Smooth muscle cell of the brain vasculature (primary cell): ENCODE measurements at places on chromosomes 3 and 15.

- peak; percentile 33 for DNase-seq
Observed at GRCh38 chr3:179716811-179717210, 64.0 kb downstream of the USP13 start.

DNA sequence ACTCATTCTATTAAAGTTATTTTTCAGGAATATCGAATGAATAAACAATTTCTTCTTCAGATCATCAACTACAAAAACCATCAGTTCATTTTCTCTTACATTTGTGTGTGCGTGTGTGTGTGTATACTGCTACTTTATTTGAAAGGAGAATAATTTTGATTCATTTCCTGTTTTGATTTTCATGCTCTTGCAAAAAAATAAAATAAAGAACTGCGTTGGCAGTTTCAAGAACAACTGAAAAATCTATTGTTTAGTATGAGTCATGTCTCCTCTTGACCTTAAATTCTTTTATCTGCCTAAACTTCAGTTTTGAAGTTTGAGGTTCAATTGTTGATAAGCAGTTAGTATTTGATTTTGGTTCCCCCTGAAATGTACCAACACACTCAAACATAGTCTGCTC, 540.8 kb downstream of the FGF12 start:
- no peak for DNase-seq

DNA sequence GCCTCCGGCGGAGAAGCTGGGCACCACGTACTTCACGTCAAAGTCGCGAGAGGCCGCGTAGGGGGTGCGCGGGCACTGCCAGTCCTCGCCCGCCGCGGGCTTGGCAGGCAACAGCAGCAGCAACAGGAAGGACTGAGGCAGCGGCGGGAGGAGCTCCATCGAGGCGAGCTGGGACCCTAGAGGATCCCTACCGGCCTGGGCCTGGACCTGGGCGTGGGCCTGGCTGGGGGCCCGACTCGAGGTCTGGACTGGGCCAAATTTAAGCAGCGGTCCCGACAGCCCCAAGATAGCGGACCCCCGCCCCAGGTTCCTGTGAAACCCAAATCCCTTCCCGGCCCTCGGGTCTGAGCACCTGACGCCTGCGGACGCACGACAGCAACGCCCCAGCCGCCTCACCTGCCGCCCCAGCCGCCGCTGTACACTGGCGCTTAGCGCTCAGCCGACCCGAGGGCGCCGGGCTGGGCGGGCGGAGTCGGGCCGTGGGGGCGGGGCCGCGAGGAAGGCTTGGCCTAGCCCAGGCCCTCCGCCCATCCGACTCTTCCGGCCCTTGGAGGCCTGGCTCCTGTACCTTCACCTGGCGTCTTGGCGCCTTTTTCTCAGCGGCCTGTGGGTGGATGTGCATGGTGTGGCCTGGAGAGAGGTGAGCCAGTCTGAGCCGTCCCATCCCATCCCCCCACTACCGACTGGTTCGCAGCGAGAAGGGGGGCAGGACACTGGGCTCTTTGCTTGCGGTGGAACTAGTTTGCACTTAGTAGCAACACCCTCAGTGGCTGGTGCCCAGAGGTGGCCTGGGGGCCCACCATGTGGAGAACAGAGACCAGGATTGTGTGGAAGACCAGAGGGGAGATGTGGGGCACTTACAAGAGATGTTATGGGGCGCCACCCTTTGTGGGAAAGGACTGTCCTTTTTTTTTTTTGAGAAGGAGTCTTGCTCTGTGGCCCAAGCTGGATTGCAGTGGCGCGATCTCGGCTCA, at the start of gene MST1R:
Gene MST1R, minus strand, starts transcription at position 423 of the 974 bp plus-strand sequence. Its CDS starts 264 bp downstream, at position 159.
- no peak for DNase-seq

GRCh38 chr3:57127891-57128518, 37.1 kb downstream of the IL17RD start:
- no peak for DNase-seq

DNA sequence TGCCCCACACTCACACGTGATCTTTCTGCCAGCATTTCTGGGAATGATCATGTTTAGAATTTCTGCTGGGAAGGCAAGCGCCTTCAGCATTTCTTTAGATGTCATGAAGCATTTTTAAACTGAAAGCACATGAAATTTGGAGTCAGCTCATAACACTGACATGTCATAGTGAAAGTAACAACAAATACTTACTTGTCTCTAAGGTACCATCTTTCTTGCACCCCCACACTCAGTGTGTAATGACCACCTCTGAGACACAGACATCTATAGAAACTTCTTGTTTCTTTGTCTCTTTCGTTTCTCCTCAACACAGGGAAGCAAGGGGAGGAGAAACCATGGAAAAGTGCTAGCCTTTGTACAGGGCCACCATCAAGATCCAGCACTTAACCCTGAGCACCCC, 171.7 kb downstream of the RORA start:
- DNase-seq: no peak

DNA sequence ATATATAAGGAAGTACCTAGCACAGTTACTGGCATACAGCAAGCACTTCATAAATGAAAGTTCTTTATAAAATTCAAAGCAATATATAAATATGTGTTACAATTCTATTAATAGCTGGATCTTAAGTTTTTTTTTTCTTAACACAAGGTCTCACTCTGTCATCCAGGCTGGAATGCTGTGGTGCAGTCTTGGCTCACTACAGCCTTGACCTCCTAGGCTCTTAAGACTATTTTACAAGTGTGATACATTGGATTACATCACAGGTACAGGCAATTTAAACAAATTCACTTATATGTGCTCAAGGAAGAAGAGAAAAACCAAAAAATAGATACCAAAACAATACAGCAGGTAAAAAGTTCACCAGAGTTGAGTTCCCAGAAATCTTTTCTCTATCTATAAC, 60.6 kb downstream of the ZNF280D start:
- DNase-seq: no peak

GRCh38 chr15:59993950-59994401, 10.1 kb upstream of the FOXB1 start:
- DNase-seq: no peak

GRCh38 chr3:151371526-151371925, 13.0 kb downstream of the P2RY12 start:
- no peak for DNase-seq

DNA sequence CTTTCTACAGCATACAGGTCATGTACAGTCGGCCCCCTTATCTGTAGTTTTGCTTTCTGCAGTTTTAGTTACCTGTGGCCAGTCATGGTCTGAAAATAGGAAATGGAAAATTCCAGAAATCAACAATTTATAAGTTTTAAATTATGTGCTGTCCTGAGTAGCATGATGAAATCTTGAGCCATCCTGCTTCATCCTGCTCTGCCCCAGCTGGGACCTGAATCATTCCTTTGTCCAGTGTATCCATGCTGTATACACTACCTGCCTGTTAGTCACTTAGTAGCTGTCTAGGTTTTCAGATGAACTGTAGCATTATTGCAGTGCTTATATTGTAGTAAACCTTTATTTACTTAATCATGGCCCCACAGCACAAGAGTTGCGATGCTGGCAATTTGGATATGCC, 44.8 kb downstream of the AP4E1 start:
- no peak for DNase-seq

GRCh38 chr3:138140940-138141339, 8.8 kb upstream of the A4GNT start:
- DNase-seq: no peak

GRCh38 chr3:149179220-149179619, 42.4 kb downstream of the CP start:
- no peak for DNase-seq

DNA sequence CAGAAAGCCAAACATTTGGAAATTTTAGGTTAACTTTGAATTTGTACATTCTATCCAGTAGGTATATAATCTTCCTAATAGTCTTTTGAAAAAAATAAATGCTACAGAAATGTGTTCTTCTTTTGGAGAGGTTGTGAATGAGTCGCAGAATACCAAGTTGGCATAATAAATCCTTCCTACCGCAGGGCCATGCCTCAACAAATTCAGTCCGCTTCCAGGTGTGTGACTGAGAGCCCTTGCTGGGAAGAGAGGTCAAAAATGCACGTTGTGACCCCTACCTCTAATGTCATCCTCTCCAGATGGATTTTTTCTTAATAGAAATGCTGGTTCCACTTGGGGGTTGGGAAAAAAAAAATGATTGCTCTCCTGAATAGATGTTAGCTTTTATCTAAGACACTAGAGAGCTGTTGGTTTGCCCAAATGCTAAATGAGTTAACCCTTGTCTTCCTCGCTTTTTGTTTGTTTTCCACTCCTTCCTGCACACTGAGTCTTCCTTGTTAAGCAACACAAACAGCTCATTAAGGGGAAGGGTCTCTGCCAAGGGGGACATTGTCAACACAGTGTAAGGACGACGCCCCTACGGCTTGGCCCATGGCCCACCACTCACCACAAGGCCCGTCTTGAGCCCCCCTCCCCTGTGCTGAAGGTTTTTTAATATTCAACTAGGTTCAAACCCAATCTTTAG, 33.9 kb downstream of the RLBP1 start:
- no peak for DNase-seq

DNA sequence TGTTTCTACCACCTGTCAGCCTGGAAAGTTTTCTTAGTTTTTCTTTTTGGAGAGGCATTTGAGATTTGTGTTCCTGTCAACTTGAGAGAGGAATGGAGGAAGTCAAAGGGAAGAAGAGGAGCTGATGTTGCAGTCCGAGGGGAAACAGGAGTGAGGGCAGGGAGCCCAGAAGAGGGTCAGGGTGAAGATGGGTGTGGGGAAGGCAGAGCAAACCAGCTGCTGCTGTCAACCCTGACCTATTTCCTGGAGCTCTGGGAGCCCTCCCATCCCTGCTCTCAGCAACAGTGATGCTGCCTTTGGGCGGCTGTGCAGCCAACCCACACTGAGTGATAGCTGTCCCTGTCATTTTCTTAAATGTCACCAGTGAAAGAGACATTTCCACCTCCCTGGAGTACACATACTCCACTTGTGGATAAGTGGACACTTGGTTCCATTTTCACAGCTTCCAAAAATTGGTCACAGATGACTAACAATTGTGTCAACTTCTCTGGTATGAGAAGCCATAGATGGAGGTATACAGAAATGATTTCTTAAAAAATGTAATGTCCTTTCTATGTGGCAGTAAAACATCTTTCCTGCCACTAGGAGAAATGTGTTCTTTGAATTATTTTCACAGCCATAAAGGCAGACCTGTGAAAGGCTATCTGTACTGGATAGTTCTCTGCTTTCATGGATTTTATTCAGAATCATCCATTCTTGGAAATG, 556.3 kb upstream of the TBL1XR1 start:
- no peak for DNase-seq

DNA sequence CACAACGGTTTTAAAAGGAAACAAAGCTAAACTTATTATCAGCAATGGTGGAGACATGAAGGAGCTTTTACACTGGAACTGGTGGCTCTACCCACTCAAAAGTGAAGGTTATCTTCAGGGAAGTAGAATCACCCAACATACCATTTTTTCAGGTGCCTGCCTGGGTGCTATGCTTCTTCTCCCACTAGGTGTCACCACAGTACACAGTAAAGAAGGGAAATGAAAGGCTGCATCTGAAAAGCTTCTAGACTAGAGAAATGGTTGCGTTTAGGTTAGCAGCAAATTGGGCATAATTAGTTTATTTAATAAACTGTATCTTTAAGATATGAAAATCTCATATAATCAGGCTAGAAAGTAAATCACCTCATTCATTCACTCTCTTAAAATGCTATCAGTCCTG, 47.0 kb upstream of the SELENOK start:
- no peak for DNase-seq

DNA sequence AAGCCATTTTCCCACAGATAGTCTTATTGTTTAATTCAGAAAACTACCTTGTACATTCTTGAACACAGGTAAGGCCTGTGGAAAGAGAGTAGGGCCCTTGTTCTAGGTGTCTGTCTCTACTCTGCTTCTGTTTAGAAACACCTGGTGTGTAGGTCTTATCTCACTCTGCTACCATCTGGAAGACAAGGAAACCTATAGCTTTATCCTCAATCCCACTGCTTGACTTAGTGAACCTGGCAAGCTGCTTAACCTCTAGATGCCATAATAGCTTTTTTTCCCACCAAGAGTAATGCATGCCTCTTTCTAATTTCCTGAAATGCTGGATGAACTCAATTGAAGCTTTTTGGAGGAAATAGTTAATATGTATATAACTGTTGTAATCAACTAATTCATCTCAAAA, 82.6 kb upstream of the RAP2B start:
- no peak for DNase-seq

DNA sequence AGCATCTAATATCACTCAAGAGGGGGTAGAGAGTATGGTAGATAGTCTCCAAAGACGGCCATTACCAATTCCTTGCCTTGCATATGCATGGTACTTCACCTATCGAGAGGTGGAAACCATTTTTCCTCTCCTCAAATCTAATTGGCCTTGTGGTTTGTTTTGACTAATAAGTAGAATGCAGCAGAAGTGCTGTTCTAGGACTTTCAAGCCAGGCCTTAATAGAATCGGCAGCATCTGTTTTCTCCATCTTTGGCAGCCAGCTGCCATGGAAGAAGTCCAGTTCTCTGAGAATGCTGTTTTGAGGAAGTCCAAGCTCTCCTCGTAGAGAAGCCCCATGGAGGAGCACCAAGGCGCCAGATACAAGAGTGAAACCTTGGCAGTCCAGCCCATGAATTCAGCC, 59.1 kb upstream of the RASGRP1 start:
- no peak for DNase-seq

DNA sequence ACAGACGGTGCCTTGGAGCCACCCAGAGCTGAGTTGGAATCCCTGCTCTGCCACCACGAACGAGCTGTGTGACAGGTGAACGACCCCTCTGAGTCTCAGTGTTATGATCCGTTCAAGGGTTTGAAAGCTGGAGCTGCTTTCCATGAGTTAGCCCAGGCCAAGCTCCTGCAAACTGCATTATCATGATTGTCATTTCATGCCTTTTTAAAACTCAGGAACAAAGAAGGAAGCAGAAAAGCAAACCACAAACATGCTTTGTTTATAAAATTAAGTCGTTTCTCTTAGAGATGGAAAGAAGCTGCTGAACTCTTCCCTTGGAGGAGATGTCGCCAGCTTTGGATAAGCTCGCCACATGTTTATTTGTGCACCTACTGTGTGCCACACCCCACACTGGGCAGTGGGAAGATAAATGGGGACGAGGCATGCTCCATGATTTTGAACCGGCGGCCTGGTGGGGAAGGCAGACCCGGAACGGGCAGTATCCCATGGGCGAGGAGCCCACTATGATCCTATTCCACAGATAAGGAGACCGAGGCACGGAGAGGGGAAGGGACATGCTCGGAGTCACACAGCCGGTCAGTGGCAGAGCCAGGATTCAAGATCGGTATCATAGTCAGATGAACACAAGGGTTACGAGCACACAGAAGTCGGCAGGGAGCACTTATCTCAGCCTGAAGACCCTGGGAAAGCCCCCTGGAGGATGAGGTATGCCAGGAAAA, 15.9 kb downstream of the HRH1 start:
- no peak for DNase-seq

DNA sequence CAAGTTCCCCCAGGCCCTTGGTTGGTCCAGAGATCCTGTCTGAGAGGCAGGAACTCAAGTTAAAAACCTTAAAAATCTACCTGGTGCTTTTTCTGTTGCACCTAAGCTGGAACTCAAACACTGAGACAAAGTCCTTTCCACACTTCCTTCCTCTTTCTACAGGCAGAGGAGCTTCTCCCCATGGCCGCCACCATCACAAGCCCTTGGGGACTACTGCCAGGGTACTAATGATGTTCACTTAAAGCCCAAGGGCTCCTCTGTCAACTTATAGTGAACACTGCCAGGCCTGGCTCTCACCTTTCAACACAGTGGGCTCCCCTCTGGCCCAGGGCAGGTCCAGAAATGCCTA, 26.0 kb downstream of the TM4SF18 start:
- DNase-seq: no peak
